ENCODE measurements at places on chromosomes 7 and 10. TPM values are rescaled to one million over a fixed set of nuclear protein-coding genes. Genes with fewer than 3 reads are reported as not detected.

The URGCP gene
- total RNA-seq = 25.6 TPM

The STAG3 gene
- 16.1 TPM for total RNA-seq

The PTCD1 gene
- total RNA-seq = 9.7 TPM

The IFIT1B gene
- not detected for total RNA-seq

The OR2A7 gene
- 4.5 TPM for total RNA-seq

The EIF3A gene
- 127 TPM for total RNA-seq

The PAX4 gene
- total RNA-seq = not detected

Measured in activated naive CD4-positive, alpha-beta T cell treated with anti-CD3 and anti-CD28 coated beads, Interleukin-2, amount 10 ng/mL, durations not matched to agents 5 hours and 36 hours (primary cell).